ENCODE measurements at places on chromosomes 6 and 20. TPM values are rescaled to one million over a fixed set of nuclear protein-coding genes. Genes with fewer than 3 reads are reported as not detected.

The TCP11 gene
- not detected for total RNA-seq

The HAO1 gene
- total RNA-seq, result not detected

The MTCH1 gene
- 160 TPM for total RNA-seq

The KCNK17 gene
- not detected for total RNA-seq

The ORC3 gene
- total RNA-seq, result 14.3 TPM

The CST5 gene
- not detected for total RNA-seq

The IL17A gene
- not detected for total RNA-seq

The CALHM4 gene
- not detected for total RNA-seq

The SLC17A3 gene
- total RNA-seq, result 1.1 TPM

The LAMP5 gene
- total RNA-seq, result 0.18 TPM

The CD109 gene
- 39.2 TPM for total RNA-seq

The VSX1 gene
- not detected for total RNA-seq

Data from fibroblast of the aortic adventitia (primary cell).